ENCODE measurements at places on chromosomes 1 and 21.

DNA sequence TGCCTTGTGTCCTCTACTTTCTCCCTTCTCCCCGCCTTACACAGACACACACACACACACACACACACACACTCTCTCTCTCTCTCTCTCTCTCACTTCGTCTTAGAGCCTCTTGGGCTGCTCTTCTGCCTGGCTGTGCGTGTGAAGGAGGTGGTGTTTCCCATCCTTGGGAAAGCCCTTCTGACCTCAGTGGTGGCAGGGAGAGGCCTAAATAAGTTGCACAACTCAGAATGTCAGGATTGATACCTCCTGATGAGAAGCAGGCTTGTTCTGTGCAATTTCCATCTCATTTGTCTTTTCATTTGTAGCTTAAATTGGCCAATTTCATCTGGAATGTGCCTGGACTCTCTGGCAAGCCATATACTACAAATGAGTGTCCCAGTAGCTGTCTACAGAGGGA is 25.0 kb downstream of the LRRN2 start:
- DNase-seq: no peak

DNA sequence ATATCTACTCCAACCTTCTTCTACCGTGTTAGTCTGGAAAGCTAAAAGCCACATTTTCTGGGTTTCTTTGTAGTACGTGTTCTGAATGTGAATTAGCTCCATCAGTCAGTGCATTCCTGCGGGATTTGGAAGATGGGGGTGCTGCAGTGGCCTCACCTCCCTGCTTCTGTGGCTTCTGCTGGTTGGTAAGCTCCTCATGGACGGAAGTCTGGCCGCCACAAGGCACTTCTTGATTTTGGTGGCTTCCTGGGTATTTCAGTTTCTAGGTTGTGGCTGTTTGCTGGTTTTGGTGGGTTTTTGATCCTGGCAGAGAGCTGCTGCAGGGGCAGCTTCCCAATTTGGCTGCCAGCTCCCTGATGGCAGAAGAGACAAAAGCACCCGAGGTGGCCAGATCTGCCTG is 20.9 kb upstream of the TACSTD2 start:
- DNase-seq: no peak

GRCh38 chr1:25804244-25804963 is 4.4 kb downstream of the SELENON start:
- DNase-seq: no peak

- DNase-seq: no peak
Measured at GRCh38 chr1:89465201-89465600, 59.4 kb upstream of the LRRC8B start.

GRCh38 chr1:154304664-154305337 is 16.1 kb upstream of the AQP10 start:
- DNase-seq: no peak

- no peak for DNase-seq
Measured at GRCh38 chr1:157369808-157370521, 182.3 kb downstream of the FCRL5 start.

DNA sequence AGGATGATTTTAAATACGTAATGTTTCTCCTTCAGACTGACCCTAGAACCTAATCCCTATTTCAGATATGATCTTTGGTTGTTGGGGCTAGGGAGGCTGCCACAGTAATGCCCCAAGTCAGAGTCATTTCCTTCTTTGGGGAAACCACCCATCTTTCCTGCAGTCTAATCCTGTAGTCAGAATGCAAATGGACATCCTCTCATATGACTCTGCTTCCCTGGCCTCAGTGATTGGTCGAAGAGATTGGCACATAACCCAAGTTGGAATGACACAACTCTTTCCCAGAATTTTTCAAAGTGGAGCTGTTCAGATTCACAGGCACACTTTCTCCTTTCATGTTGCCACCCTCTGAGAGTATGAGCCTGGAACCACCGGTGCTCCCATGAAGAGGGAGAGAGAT is 58.8 kb upstream of the ZNF644 start:
- DNase-seq: no peak
